ENCODE measurements at places on chromosomes 5 and 9. TPM values are rescaled to one million over a fixed set of nuclear protein-coding genes. Genes with fewer than 3 reads are reported as not detected.

DNA sequence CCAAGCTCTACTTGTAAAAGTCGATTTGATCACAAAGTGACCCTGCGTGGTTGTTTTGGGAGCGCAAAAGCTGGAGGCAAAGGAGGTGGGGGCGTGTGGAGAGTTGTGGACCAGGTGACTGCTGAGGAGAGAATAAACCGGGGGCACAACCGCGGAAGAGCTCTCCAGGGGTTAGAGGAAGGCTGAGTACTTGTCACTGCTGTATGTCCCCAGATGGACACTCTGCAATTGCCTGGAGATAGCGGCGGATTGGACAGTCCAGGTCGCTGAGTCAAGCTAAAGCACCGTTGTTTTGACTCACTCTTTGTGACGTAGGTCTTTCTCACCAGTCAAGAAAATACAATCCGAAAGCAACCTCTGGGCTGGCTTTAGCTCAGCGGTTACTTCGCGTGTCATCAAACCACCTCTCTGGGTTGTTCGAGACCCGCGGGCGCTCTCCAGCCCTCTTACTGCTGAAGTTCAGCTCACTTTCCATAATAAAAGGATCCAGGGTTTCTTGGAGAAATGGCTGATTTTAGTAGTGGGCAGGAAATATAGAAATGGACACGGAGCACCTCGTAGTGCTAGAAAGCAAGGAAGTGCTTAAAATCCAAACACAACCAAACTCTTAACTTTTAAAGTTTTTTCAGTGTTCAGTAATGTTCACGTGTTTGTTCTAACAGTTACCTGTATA lies 25.7 kb downstream of the ZMAT2 start:
- DNase-seq: no peak

- DNase-seq: no peak
Measured at GRCh38 chr5:91194824-91195381, 188.2 kb downstream of the ARRDC3 start.

- peak; percentile 25 for DNase-seq
Measured at GRCh38 chr5:127957183-127957582, 126.4 kb upstream of the SLC12A2 start.

DNA sequence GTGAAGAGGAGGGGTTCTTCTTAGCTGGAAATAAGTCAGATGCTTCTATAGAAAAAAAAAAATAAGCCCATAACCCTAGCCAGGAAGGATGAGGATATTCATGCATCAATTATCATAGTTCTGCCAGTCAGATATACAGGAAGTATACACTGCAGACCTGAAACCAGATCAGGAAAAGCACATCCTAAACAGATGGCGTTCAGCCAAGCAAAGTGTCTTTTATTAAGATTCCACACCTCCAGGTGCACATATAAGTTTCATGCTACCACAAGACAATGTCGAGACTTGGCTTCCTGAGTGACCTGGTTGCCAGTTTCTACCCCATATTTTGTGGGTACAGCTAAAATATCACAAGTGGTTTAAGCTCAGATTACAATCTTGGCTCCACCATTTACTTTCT lies 108.3 kb downstream of the CETN3 start:
- no peak for DNase-seq

GRCh38 chr9:79185866-79186265 lies 385.9 kb upstream of the TLE4 start:
- no peak for DNase-seq

DNA sequence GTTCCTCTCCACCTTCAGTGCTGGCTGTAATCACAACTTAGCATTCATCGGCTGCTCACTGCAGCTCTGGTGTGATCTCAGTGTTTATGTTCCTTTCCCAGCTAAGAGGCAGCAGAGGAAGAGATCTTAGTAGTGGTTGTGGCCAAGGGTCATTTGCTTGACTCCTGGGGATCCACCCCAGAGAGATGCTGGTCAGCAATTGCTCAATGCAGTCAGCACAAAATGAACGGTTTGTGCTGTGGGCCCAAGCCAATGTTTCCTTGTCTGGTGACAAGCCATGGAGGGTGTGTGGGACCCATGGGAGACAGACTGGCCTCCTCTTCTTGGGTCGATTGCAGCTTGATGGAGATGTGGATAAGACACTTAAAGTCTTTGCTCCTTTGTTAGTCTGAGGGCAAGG lies 16.1 kb upstream of the FRMD3 start:
- DNase-seq: no peak

DNA sequence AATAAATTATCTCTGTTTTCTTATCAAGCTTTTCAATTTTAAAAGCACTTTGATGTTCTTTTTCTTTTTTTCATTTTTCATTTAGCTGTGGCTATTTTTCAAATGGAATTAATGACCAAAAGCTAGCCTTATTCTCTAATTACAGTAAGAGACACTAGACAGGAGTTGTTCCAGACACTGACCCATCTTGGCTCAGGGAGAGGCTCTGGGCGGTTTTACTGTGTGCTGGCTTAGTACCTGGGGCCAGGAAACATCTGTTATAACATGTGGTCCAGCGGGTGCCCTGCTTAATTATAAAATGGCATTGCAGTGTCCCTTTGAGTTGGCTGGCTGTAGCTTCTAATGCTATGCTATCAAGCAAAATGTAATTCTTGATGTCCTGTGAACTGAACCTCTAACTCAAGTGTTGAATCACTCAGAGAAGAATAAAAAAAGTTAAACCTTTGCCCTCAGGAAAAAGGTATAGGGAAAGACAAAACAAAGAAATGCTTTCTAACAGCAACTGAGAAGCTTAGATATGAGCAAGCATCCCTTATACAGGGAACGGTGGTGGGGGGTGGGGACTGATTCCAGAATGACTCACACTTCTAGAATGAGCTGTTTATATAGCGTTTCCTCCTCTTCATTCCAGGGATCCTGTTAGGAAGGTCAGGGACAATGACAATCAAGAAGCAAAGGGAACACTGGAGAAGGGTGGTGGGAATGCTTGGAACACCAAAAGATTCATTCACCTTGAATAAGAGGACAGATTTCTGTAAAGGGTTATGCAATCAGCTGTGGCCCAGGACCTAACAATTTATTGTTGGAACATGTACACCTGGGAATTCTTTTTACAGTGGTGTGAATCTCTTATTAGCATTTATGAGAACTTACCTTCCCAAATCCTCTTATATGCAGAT lies 58.7 kb upstream of the NFIB start:
- DNase-seq: no peak

- DNase-seq: no peak
Measured at GRCh38 chr5:72378639-72379289, 58.6 kb downstream of the PTCD2 start.

GRCh38 chr5:81856948-81857928 lies 106.3 kb upstream of the SSBP2 start:
- DNase-seq: peak; percentile 69

CCIN gene
- not detected for total RNA-seq

OBP2B gene
- total RNA-seq: not detected

KLF4 gene
- 12.4 TPM for total RNA-seq

PCDHGC4 gene
- total RNA-seq: 0.20 TPM

GRXCR2 gene
- total RNA-seq: not detected
